ENCODE measurements at places on chromosomes 13 and 19.

DNA sequence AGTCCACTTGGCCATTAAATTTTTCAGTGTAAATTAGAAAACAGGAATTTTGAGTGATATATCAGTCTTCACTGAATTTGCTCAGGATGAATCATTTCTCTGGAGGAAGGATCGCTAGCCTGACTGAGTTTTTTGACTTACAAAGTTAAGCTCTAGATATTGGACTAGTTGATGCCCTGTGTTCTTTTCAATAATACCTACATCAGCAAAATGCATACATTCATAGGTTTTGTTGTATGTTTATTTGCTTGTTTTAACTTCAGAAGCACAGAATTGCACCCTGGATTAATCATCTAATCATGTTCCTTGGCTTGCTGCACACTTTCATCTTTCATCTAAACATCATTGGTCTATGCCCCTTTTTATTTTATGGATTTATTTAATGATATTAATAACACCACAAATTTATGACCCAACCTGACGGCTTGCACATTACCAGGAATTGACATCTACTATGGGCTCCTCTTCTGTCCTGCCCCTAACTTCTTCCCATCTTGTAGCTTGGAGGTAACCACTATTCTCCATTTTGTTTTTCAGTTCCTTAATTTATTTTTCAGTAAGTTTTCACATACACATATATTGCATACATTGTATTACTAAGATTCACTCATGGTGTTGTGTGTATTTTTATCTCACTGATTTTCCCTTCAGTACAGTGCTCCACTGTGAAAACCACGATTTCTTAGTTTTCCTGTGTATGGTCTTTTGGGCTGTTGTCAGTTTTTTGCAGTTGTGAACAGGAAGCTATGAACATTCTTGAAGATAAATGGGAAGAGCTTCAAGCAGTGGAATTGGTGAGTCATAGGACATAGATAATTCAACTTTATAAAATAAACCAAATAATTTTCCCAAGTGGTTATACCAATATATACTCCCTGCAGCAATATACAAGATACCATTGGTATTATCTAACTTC lies 23.3 kb downstream of the COMMD6 start:
- no peak for DNase-seq

- DNase-seq, result no peak
These were observed 267.3 kb downstream of the FGF9 start for GRCh38 chr13:21938168-21938567.

DNA sequence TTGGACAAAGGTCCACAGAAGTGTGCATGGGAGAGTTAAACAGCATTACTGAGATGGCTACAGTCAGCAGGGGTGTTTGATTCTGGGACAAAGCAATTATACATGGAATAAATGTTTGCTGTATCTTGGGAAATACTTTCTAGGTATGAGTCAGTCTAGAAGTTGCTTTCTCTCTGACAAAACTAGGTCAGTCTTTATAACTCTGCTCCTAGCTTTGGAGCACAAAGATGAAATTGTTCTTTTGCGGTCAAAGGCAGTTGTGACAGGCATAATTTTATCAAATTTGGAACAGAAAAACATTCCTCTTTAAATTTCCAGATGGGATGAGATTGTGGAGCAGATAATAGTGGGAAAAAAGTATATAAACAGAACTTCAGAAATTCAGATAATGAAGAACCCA lies 1045.4 kb upstream of the MIR17HG start:
- DNase-seq, result no peak

GRCh38 chr13:44969551-44970484 lies 19.5 kb downstream of the NUFIP1 start:
- DNase-seq, result no peak

DNA sequence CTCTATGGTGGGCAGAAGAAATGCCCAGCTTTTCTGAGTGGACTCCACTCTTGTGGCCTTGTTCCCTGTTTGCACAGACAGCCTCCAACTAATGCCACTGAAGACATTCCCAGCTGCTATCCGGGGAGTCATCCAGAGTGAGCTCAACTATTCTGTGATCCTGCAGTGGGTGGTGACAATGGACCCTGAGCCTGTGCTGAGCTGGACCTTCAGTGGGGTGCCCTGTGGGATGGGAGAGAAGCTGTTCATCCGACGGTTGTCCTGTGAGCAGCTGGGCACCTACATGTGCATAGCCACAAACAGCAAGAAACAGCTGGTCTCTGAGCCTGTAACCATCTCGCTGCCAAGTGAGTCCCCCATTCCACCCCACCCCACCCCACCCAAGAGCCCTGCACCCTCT lies 10.3 kb downstream of the IGSF23 start:
- DNase-seq, result no peak

- DNase-seq, result peak; percentile 54
These were observed 706 bp downstream of the P2RY11 start for GRCh38 chr19:10112037-10112761.

DNA sequence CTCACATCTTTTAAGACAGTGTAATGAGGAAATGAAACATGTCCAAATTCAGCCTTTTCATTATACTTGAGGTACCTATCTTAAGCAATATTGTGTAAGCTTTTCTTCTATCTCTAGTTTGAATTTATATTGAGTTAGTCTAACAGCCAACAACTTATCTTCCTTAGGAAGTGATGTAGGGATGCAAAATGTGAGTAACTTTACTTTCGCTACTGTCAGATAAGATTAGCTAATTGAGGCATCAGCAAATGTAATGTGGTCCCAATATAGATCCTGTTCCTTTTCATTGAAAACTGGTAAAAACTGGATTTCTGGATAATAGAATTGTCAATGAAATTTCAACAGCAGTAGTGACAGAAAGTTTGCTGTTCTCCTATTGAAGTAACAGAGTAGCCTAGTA lies 902.2 kb downstream of the GPC5 start:
- no peak for DNase-seq

DNA sequence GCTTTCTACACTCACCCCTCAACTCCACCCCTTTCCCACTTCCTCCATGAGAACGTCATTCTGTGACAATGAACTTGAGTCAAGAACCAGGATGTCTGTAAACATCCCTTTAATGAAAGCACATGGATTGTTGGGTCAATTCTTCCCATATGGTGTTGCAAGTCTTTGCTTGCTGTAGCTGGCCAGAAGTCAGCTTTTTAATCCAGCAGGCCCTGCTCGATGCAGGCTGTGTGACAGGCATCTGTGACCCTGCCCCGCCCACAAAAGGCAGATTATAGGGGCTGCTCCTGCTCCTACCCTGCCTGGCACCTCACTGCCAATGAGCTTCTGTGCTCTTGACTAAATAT lies 78.0 kb downstream of the STARD13 start:
- DNase-seq, result no peak

GRCh38 chr19:6239871-6240676 lies 39.7 kb downstream of the MLLT1 start:
- DNase-seq, result no peak

GRCh38 chr13:112725346-112726015 lies 35.6 kb downstream of the ATP11A start:
- DNase-seq, result peak; percentile 34

DNA sequence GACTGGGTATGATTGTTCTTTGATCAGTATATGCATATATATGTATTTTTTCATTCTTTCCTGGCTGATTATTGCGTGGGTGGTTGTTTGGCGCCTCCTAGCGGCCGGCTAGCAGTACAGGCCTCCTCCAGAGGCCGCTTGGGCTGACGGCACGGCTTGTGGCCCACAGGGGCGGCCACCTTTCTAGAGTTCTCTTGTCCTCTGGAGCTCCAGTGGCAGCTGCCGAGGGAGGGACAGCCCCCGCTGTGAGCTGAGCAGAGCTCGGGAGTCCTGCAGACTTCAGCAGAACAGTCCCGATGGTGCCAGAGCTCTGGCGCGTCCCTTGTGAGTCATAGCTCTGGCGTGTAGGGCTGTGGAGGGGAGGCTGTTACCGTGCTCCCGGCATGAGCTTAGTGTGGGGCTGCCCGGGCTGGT lies 22.5 kb upstream of the ZNF429 start:
- peak; percentile 68 for DNase-seq

GRCh38 chr13:37869756-37870488 lies at the start of gene TRPC4:
Gene TRPC4 (minus strand): TSS chr13:37869772. CDS start chr13:37783333, 86,439 bp downstream.
- no peak for DNase-seq

DNA sequence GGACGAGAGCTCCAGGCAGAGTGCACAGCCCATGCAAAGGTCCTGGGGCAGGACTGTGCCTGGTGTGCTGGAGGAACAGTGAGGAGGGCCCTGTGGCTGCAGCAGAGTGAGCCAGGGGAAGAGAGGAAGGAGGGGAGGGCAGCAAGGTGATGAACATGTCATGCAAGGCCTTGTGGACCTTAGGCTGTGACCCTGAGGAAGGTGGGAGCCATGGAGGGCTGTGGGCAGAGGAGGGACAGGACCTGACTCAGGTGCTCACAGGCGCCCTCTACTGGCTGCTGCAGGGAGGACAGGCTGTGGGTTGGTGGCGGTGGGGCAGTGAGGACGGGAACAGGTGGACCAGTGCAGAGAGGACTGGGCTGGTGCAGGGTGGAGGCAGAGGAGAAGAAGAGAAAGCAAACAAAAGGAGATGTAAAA lies 170.3 kb downstream of the PTPRS start:
- DNase-seq, result peak; percentile 69

DNA sequence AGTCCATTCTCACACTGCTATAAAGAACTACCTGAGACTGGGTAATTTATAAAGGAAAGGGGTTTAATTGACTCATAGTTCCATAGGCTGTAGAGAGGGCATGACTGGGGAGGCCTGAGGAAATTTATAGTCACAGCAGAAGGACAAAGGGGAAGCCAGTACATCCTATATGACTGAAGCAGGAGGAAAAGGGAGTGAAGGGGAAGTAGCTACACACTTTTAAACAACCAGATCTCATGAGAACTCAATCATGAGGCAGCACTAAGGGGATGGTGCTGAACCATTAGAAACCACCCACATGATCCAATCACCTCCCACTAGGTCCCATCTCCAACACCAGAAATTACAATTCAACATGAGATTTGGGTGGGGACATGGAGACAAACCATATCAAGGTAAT lies 209.1 kb downstream of the DIAPH3 start:
- no peak for DNase-seq

DNA sequence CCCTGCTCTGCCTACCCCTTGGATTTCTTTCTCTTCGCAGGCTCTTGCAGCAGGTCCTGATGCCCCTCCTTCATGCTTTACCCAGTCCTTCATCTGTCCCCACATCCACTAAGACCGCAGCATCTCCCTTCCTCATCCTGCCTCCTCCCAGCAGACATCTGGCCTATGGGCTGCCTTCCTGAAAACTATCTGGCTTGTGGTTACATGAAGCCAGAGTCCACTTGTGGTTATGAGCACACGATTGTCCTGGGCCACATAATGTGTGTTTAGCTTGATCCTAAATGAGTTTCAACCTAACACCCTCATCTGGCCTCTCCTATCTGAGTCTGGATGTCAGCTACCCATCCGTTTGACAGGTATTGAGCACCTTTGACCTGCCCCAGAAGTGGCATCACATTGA lies 5.5 kb upstream of the ZNF175 start:
- DNase-seq, result no peak

DNA sequence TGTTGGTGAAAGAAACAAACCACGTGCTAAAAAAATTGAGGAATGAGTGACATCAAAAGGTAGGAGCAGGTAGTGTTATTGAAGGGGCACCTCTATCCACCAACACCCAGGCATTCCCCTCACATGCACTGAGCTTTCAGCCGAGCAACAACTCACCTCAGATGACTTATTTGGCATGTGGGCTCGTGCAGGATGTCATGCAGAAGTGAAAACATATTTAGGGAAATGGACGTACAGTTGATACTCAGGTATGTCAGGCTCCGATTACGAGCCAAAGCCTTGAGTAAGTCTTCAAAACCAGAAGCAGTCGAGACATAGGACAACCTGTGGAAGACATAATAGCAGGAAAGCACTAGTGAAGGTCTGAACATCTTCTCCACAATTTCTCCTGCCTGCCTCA lies 30.4 kb downstream of the NLRP11 start:
- DNase-seq, result no peak

DNA sequence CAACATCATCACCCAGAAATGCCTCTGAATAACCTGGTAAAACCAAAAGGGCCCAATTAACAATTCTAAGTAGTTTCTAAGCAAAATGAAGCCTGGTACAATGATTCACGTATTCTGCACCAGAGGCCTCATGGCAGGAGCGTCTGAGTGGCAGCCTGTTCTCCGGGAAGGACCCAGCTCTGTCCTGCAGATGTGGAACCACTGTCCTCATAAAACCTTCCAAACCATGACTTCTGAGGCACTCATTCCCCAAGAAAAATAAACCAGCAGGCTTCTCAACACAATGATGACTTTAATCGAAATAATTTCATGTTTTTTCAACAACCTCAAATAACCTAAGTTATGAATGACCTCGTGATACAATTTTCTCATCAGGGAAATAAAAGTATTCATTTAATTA lies 89.9 kb downstream of the STK24 start:
- no peak for DNase-seq

DNA sequence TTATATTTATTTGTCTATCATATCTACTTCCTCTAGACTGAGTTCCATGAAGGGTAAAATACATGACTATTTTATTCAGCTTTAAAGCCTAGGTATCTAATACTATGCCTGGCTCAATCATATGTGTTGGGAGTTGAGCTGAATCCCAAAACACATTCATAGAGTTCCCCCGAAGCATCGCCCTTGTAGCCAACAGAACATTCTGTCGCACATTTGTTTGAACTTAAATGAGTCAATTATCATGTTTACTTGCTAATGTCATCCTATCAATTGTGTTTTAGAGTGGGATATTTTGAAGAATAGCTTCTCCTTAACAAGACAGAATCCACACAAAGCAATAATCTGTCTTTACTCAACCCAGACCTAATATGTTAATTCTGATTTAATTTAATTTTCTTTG lies 252.4 kb downstream of the HS6ST3 start:
- DNase-seq, result no peak

DNA sequence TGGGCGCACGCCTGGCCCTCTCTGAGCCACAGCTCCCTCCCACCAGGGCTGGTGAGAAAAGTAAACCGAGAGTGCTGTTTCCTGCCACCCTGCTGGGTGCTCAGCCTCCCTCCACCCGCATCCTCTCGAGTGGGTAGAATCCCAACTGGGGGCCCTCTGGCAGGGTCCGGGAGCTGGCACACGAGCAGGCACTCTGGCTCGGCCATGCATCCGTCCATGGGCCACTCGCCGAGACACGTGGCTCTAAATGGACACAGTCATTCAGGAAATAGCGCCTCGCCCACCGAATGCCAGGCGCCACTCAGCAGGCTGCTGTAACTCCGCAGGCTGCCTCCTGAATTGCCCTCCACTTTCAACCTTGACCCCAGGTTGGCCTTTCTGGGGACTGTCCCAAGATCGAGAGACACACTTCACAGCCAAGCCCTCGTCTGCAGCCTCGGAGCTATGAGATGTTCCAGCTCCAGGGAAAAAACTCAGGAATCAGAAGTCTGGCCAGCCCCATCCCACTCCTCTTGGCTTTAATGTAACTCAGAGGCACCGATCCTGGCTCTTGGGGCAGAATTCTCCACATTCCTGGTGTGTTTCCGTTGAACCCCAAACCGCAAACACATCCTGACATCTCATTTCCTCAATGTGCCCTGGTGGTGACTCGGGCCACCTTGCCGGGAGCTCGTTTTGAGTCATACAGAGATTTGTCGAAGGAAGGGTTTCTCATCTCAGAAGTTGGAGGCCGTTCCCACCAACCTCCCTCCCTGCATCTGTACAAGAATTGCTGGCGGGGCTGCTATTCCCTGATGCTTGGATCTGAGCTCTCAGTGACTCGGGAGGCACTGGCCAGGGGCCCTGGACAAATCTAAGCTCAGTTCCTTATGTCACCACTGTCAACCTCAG lies 14.1 kb downstream of the KLF2 start:
- peak; percentile 76 for DNase-seq

- DNase-seq, result no peak
These were observed 74.0 kb downstream of the DHRS12 start for GRCh38 chr13:51729866-51730553.
